ENCODE measurements at places on chromosomes 2 and 18.

DNA sequence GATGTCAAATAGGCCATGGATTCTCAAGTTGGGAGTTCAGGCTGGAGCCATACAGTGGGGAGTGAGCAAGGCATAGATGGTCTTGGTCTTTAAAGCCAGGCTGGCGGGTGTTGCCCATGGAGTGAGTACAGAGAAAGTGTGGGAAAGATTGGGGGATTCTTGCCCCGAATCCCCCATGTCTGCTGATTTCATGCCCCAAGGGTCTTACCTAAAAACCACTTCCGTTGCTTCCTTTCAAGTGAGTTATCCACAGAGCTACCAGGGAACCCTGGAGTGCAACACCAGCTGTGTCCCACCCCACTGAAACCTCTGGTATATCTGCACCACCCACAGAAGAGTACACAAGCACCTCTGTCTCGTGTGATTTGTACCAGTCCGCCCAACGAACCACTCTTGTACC, 31.4 kb downstream of the FHOD3 start:
- no peak for DNase-seq

DNA sequence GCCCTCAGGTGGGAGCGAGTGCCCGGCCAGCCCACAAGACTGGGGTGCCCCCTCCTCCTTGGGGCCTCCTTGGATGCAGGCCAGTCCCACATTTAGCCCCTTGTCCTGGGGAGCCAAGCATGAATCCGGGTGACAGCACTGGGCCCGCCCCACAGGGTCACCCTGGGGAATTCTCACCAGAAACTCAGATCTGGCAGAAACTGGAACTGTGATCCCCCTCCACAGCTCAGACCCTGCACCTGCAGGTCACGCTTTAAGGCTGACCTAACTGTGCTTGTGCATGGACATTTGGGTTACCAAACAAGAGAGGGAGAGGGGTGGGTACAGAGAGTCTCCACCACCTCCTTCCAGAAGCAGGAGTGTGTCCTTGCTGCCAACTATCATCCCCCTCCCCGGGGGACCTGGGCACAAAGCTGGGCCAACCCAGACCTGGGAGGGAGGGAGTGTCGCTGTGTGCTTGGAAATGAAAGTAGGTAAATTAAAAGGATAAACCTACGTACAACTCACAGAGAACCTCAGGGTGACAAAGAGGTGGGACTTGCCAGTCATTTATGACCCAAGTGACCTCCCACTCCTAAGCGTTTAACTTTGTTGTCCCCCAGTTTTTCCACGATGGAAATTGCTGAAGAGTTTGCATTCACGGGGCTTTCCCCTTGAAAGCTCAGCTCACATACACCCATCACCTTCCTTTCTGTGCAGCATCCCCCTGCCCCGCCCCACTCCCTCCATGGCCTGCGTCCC, 9.1 kb downstream of the ITM2C start:
- peak; percentile 61 for DNase-seq

DNA sequence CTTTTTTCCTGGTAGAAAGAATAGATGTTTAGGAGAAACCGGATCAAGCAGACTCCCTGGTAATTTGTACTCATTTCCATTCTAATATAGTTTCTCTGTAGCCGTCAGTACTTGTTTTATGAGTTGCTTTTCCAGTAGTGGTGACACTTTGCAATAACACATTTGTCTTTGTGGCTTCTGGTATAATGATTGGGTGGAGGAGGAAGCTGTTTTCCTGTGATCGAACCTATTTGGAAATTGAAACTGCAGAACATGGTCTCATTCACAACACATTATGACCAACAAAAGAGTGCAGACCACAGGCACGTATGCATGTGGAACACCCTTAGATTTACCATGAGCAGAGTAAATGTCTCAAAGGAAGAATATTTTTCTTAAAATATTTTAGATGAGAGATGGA, 7.6 kb upstream of the SERPINB12 start:
- DNase-seq = no peak

GRCh38 chr18:51453594-51453993, 256.1 kb upstream of the MEX3C start:
- no peak for DNase-seq

GRCh38 chr2:133993160-133993559, 260.7 kb upstream of the MGAT5 start:
- DNase-seq = no peak

- DNase-seq = peak; percentile 45
Observed at GRCh38 chr2:32553829-32554432, 73.9 kb upstream of the TTC27 start.

- DNase-seq = no peak
Observed at GRCh38 chr2:38540580-38541286, 62.0 kb downstream of the HNRNPLL start.

- DNase-seq = no peak
Observed at GRCh38 chr18:51447351-51448342, 250.2 kb upstream of the MEX3C start.

GRCh38 chr18:51076503-51076902, 46.5 kb downstream of the SMAD4 start:
- DNase-seq = no peak

DNA sequence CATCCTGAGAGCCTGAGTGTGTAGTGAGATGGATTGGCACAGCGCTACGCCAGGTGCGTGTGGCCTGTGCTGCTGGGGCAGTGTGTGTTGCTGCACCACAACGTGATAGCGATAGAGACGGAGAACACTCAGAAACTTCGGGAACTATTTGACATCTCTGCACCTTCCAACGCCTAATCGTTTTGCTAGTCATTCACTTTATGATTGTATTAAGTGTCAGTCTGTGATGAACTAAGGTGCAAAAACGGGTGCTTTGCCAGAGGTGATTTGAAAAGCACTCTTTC, 26.0 kb upstream of the IGFBP2 start:
- no peak for DNase-seq

GRCh38 chr2:33496150-33496549, 19.7 kb downstream of the RASGRP3 start:
- DNase-seq = no peak
